Stimulated activated CD4-positive, alpha-beta T cell treated with anti-CD3 and anti-CD28 coated beads, Interleukin-12 subunit alpha, Interleukin-12 subunit beta, amount 100 ng/mL, for 4 hours (primary cell): ENCODE measurements at places on chromosomes 12 and 14.
A peak's percentile ranks its signal among the peaks of the same experiment; 100 is the strongest.

GRCh38 chr12:127760357-127760756 is 506.6 kb upstream of the TMEM132C start:
- DNase-seq: no peak

DNA sequence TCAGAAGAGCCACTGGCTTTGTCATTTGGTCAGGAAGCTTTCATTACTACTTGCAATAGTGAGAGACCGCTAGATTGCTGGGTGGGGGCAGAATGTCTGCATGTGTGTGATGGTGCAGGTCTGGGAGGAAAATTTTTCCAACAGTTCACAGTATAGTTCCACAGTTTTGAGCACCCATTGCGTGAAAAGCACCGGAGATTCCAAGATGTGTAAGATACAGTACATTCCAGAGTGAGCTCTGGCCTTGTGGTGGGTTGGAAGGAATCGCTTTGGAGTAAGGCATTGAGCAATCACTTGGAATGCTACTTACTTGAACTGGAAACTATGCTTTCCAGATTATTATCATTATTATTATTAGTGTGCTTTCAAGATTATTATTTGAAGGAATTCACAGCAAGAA is 47.6 kb upstream of the FRMD6 start:
- no peak for DNase-seq

- DNase-seq: no peak
Measured at GRCh38 chr12:76643438-76643837, 83.9 kb upstream of the OSBPL8 start.

DNA sequence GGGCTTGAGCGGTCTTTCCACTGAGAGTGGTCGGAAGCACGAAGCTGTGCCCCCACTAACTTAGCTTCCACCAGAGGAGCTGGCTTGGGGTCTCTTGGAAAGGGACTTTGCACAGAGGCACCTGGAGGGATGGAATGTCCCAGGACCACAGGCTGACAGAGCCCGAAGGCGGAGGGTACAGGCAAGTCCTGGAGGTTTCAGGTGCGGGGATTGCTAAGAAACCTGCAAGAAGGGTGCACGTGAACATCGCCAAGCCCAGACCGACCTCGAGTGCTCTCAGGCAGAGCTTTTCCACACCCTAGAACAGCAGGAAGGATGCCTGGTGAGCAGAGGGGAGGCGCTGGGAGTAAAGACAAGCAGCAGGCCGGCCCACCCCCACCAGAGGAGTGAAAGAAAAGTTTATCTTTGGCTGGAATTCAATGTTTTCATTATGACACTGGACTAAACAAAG is 61.6 kb downstream of the SERPINA3 start:
- DNase-seq: no peak

DNA sequence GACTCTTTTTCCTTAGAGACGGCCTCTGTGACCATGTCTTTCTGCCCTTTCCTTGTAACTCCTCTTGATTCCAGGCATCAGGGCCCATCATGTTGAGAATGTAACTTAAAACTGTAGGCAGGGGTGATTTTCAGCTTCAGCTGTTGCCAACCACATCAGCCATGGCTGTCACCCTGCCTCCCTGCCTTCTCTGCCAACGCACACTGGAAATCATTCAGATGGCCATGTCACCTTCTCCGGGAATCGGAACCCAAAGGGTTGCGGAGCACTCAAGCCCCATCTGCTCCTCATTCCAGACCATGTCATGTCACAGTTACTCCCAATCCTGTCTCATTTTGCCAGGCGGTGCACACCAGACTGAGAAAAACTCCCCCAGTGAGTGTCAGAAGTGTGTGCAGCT is 72.1 kb downstream of the EMP1 start:
- no peak for DNase-seq

- no peak for DNase-seq
Measured at GRCh38 chr12:124727264-124727800, 136.3 kb downstream of the SCARB1 start.

DNA sequence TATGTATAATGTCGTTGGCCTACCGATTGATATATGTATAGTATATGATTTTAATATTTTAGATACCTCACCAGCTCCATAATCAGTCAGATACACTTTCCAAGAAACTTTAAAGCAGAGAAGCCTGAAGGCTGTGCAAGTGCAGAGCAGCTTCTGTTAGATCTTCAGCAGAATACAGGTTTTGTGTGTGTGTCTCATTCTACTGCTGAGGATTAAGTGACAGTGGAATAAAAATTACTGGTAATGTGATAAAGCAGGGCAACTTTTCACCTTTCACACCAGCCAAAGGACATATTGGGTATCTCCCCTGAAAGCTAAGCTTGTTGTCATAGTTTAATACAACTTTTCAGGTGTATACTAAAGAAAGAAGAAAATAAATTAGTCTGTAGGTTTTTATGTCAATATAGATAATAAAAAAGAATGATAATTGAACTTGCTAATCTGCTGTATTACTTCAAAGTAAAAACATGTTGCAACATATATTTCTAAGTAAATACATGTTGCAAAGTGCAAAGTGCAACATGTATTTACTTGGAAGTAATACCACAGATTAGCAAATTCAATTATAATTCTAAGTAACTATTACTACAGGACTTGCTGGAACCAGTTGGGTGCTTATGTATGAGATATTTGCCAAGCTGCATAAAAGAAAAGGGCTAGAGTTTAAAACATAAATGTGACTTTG is 128.3 kb downstream of the SLC16A7 start:
- no peak for DNase-seq

DNA sequence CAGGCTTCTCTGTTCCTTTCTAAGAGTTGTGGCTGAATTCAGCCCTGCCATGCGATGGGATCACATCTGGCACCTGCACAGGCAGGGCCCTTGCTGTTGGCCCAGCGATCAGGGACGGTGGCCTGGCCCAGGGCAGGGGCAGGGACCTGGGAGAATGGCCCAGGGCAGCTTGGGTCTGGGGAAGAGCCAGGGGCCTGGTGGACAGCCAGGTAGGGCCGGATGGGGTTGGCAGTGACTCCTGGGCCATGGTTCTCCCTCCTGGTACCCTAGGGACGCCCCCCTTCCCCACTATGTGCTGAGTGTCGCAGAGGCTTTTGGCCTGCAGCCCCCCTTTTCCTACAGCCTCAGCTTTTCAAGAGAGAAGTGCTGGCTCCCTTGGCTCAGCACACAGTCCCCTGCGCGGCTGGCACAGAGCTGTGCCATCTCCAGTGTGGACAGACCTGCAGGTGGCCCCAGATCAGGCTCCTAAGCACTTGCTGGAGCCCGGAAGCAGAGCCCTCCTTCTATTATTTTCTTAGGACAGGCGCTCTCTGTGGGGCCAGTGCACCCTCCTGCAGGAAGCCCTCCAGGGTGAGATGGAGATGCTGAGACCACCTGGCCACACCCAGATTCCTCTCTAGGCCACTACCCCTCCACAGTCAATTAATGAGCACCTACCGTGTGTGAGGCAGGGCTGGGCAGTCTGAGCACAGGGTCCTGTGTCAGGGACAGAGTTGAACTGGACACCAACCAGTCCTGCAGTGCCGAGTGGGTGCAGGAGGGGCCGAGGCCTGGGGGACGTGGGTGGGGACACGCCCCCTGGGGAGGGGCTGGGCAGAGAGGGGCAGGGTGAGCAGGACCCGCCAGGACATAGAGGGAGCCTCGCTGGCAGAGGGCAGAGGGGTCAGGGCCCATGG is 267.6 kb downstream of the ADGRD1 start:
- no peak for DNase-seq

GRCh38 chr14:75972801-75973421 is 8.9 kb downstream of the TGFB3 start:
- no peak for DNase-seq

DNA sequence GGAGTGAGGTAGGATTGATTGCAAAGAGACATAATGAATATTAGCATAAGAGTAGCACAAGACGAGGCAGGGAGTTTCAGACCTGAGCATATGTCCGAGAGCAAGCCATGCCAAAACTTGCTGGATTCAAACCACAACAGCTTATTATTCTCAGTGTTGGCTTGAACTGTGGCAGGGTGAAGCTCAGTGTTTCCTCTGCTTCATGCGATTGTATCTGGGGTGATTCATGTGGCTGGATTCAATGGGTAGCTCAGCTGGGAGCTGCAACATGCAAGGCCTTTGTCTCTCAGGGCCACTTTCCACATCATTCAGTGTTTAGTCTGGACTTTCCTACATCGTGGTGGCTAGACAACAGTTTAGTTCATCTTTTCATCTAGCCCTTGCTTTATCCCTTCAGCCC is 22.1 kb upstream of the E2F7 start:
- DNase-seq: no peak

DNA sequence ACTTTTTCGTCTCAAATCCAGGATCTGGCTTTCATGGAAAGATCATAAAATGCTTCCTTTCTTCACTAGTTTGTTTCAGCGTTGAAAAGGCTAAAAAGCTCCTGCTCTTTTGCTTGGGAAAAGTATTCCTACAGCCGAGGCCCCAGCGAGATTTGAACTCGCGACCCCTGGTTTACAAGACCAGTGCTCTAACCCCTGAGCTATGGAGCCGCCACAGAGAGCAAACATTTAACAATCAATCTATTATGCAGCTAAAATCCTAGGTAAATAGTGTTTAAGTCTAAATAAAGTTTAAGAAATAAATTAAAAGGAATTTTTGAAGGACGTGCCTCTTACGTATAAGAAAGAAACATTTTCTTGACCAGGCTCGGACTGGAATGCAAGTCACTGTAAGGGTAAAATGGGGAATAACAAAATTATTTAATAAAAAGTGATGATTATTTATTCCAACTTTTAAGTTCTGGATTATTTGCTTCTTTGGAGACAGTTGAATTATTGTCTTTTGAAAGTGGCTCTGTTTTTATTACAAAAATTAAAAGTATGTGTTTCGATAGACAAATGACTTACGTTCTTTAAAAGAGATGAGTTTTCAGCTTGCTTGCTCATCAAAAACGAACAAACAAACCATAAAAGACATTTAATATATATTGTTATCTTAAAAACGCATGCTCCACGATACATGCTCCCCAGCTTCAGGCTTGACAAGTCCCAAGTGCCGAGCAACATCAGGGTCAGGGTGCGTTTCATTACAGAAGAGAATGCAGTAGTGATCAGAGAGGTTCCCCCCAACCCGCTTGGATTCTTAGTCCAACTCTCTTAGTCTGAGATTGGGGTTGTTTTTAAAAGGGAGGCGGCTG is 10.2 kb downstream of the OR6S1 start:
- DNase-seq: peak; percentile 57

DNA sequence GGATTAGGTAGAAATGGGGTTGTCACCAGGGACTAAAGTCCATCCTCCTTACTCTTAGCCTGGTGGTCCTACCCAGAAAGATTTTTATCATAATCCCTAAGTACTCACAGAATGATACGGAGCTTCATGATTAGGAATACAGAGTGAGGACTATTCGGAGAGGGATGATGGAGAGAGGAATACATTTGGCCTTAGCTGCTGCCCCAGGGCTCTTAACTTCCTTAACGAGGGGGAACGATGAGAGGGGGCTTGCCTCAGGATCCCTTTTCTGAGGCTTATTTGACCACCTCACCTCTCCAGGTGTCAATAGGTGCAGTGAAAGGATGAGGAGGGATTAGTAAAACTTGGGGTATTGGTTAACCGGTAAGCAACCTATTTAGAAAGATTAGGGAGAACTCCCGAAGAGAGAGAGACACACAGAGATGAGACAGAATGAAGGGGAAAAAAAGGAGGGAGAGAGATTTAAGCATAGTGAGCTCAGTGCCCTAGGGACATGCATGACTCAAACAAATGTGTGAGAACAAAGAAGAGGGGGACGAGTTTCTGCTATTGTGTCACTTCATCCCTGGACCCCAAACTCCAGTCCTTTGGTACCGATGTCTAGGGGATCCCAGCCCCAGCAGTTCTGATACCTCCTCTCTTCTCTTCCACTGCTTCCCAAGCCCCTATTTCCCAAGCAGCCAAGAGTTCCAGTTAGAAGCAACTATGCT is 1.1 kb downstream of the NFE2 start:
- no peak for DNase-seq

GRCh38 chr12:30010071-30011052 is 226.6 kb upstream of the TMTC1 start:
- no peak for DNase-seq

- DNase-seq: no peak
Measured at GRCh38 chr12:19644571-19644970, 205.3 kb downstream of the AEBP2 start.

DNA sequence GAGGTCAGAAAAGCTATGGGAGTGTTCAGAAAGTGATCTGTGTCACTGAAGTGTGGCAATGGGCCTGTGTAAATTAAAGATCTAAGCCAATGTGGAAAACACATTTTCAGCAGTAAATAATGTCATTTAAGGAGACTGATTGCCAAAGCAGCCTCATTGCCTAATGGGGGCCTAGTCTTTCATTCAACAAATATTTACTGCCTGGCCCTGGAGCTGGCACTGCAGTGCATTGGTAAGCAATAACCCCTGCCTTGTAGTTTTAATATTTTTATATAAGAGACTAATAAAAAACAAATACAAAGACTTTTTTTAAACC is 326.6 kb downstream of the BTG1 start:
- no peak for DNase-seq

- DNase-seq: no peak
Measured at GRCh38 chr14:29846339-29847055, 81.2 kb downstream of the PRKD1 start.

- DNase-seq: no peak
Measured at GRCh38 chr12:117518594-117519270, 157.3 kb upstream of the NOS1 start.

DNA sequence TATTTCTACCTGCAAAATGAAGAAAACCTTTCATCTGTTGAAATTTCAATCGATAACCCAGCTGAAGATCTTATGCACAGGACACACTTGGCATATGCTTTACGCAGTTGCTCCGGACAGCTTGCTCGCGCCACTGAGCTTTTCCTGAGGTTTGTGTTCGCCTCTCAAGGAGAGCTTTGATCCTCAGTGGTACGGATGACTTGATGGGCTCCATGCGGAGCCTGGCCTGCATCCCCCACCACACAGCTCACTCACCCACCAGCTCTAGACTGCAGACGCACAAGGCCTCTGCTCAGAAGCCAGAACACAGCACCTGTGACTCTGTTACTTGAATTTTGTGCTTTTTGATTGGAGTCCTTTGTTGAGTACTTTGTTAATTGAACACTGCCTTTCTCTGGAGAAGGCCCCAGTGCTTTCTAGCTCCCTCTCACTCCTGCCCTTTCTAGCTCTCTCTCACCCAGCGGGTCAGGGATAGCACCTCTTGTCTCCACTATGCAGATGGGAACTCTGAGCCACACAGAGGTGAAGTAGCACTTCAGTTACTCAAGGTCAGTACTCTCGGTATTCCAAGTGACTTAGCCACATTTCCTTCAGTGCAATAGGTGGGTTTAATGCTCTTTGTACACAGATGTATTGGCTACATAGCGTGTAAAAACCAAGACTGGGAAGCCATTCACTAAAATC is 52.1 kb downstream of the TBC1D30 start:
- no peak for DNase-seq

- DNase-seq: no peak
Measured at GRCh38 chr12:24814379-24815113, 134.4 kb downstream of the BCAT1 start.

- DNase-seq: peak; percentile 76
Measured at GRCh38 chr12:6869049-6870021, 2.0 kb downstream of the TPI1 start.
